ENCODE measurements at places on chromosomes 4 and X.

DNA sequence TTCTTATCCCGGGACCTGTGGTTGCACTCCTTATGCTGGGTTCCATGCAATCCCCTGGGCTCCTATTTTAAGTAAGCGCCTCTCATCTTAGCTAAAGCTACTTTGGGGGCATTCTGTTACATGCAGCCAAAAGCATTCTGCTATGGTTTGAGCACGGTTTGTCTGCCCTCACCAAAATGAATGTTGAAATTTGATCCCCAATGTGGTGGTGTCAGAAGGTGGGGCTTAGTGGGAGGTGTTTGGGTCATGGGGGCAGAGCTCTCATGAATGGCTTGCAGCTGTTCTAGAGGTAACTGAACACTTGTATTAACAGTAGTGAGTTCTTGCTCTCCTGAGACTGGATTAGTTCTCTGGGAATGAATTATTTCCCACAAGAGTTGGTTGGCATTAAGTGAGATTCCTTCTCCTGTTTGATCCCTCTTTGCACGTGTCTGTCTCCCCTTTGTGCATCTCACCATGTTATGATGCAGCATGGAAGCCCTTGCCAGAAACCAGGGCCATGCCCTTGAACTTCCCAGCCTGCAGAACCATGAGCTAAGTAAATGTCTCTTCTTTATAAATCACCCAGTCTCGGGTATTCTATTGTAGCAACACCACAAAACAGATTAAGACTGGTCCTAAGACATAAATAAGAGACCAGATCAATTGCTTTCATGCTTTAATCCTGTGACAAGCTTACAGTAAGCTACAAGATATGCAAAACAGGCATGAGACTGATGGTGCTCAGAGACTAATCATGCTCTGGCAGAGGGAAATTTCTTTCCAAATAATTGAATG lies 141.8 kb downstream of the TSPAN5 start:
- peak; percentile 34 for DNase-seq

GRCh38 chr4:179521952-179522351 lies 2079.7 kb upstream of the AGA start:
- DNase-seq, result no peak

DNA sequence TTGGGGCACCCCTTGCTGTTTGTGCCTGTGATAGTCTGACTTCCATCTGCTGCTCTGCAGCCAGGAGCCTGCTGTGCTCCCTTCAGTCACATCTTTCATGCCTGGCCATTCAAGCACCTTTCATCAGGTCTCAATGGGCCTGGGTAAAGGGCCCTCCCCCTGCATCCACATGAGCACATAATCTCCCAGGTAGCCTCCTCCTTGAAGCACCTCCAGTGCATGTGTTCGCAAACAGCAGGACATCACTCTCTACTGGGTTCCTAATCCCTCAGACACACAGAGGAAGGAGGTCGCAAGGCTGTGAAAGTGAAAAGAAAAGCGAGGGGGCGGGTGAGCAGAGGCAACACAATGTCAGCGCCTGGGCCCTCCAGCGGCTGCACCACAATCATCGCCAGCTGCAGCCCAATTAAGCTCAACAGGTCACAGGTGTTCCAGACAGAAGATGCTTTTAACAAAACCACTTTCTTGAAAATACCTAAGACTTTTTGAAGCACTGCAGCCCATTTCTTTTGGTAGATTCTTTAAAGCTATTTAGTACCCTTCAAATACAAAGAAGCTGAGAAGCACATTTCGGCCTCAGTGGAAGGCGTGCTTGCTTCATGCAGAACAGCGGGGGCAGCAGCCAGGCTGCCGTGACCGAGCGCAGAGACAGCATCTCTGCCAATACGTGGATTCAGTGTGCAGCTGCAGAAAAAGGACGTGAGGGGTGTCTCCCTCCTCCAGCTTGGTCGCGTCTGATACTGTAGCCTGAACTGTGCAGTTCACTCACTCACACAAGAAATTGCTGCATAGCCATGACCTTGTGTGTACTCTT lies 92.2 kb upstream of the SPRY1 start:
- peak; percentile 95 for DNase-seq

- DNase-seq, result no peak
Measured at GRCh38 chr4:4667622-4668081, 125.8 kb upstream of the STX18 start.

DNA sequence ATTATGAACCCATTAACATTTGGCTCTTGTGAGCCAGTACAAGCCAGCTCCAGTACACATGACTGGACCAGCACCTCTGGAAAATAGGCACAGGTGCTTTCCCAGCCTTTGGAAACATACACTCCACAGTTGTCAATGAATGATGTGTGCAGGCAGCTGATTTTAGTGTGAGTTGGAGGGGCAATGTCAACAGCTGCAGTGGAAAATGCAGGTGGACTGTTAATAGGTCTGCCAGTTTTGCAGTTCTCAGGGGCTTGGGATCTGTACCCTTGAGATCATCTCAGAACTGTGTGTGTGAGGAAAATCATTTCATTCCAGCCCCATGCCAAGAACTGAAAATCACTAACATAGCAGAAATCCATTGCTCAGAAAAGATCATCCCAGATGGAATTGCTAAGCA lies 81.7 kb upstream of the CHRDL1 start:
- no peak for DNase-seq

DNA sequence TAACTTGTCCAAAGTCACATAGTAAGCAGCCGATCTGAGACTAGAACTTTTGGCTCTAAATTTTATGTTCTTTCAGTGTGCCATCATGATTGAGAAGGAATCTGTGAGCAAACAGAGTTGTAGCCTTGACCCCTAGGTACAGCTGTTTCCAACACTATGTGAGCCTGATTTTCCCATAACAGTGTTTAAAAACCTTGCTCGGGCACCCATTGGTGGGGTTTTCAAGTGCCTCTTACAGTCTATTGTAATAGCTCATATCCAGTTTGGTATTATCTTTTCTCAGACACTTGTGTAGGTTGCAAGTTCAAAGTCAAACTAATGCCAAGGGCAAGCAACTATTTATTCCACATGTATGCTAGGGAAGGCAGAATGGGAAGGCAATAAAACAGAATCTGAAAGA lies 467.9 kb downstream of the INPP4B start:
- DNase-seq, result no peak

DNA sequence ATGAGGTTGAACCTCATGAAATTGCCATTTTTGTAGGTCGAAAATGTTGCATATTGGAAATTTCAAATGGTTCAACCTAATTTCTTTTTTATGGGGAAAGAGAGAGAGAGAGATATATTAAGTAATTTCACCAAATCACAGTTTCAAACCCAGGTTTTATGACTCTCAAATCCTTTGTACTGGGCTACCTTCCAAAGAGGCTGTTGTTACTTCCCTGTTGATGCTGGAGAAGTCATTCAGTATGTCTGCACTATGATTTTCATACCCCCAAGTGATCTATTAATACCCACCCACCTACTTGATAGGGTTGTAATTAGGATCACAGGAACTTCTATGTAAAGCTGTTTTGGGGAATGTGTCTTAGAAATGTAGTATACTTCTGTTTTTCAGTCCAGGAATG lies 109.9 kb downstream of the ZNF330 start:
- DNase-seq, result peak; percentile 25

- no peak for DNase-seq
Measured at GRCh38 chr4:47954677-47955076, 40.3 kb upstream of the NFXL1 start.

DNA sequence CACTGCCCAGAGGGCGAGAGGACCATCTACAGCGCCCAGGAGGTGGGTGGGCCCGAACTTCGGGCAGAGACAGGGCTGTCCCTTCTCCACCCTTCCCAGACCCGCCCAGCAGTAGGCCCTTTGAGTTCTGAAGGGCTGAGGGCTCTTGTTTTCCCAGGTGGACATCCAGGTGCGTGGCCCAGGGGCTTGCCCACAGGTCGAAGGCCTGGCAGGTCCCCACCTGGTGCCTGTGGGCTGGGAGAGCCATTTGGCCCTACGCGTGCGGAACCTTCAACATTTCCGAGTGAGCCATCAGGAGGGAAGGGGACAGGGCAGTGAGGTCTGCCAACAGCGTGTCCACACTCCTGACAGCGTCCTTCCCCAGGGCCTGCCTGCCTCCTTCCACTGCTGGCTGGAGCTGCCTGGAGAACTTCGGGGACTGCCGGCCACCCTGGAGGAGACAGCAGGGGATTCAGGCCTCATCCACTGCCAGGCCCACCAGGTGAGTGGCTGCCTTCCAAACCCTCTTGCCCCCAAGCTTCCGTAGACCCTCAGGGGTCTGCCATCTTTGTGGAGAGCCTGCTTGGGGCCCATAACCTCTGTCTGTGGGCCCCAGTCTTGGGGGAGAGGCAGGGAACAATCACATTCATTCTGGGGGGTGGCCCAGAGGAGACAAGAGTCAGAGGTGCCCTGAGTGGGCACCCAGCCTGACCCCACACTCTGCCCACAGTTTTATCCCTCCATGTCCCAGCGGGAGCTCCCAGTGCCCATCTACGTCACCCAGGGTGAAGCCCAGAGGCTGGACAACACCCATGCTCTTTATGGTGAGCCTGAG lies 6.8 kb downstream of the PLXNB3 start:
- no peak for DNase-seq

DNA sequence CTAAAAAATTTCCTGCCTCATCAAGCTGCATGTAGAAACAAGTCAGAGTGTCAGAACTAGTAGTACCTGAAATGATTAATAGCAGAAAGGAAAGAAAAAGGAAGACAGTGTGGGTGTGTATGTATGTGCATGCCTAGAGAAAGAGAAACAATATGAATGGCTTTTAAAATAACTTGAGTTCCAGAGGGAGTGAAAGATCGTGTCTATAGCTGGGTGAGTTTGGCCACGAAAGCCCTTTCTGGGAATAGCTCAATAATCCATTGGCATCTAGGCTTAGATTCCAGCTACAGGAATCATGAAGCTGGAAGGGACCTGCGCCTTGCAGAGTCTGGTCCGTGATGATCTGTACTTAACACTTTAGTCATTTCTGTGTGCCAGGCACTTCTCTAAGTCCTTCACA lies 195.6 kb downstream of the RAPGEF2 start:
- no peak for DNase-seq

- no peak for DNase-seq
Measured at GRCh38 chr4:172858731-172859230, 309.8 kb upstream of the GALNT7 start.

GRCh38 chrX:16745659-16746058 lies 26.2 kb downstream of the SYAP1 start:
- DNase-seq, result no peak

DNA sequence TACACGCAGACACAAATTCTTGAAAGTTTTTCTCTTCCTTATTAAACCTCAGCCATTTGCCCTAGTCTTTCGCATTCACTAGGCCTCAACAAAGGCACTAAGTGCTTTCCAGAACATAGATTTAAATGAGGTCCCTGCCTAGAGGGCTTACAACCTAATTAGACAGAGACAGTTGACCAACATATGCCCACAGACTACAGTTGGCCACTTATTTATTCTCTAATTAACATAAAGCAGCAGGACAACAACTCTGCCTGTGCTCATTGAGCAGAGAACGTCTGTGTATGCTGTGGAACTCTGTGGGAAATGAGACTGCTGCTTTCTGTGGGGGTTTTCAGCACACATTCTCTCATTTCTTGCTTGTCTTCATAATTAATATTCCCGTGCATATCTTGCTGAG lies 303.0 kb upstream of the TACR3 start:
- DNase-seq, result peak; percentile 92

GRCh38 chr4:185247151-185247550 lies 37.8 kb downstream of the SNX25 start:
- DNase-seq, result no peak

- no peak for DNase-seq
Measured at GRCh38 chr4:67581208-67581857, 22.8 kb downstream of the STAP1 start.

DNA sequence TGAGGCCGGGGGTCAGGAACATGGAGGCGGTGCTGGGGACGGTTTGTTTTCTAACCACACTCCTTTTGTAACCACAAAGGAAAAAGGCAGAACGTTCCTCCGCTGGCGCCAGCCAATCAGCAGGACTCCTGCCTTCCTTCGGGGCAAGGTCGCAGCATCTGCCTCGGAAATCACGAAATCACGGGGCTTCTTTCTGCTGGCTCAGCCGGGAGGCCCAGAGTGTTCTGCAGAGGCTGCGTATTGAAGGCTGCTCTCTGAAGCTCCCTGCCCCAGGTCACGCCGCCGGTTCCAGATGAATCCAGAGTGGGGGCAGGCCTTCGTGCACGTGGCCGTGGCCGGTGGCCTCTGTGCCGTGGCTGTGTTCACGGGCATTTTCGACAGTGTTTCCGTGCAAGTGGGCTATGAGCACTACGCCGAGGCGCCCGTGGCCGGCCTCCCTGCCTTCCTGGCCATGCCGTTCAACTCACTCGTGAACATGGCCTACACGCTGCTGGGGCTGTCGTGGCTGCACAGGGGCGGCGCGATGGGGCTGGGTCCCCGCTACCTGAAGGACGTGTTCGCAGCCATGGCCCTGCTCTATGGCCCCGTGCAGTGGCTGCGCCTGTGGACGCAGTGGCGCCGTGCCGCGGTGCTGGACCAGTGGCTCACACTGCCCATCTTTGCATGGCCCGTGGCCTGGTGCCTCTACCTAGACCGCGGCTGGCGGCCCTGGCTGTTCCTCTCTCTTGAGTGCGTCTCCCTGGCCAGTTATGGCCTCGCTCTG lies 9.4 kb downstream of the TMEM187 start:
- DNase-seq, result no peak

- no peak for DNase-seq
Measured at GRCh38 chrX:103878466-103879122, 46.5 kb upstream of the RAB9B start.

- peak; percentile 57 for DNase-seq
Measured at GRCh38 chrX:107700317-107700774, 72.0 kb downstream of the PRPS1 start.

DNA sequence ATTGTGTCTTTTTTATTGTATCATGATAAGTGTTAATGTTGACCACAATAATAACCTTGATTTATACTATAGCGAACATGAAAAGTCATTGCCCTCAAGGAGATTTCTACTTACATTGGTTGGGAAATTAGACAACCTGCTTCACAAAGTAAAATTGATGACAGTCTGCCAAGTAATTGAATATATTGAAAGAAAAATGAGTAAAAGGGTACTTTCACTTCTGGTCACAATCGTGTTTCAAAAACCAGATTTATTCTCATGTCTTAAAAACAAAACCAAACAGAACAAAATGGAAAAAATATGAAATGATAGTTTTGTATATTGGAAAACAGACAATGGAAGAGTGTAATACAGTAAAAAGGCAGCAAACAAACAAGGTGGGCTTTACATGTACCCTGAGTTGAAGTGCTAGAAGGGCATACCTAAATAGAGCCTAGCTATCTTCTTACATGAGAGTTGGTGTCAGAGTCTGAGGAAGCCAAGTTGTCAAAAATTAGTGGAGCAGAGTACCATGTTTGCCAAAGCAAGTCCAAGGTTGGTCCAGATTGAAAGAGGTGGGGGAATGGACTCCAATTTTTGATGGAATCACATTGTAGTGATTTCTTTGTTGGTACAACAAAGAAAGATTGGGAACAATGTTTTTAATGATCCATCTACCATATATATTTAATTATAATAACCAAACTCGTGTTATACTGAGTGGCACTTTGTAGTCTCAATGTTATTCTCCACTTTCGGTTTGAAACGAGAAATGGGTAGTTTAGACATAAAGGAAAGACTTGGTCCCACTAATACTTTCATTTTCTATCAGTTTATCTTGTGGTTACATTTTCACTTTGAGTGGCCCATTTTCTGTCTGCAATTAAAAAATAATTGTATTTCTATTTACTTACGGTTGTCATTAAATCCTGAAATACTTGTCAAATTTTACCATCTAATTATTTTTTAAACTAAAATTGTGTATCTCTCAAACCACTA lies 775.6 kb downstream of the STIM2 start:
- DNase-seq, result no peak

- DNase-seq, result no peak
Measured at GRCh38 chr4:74219240-74219639, 61.3 kb downstream of the MTHFD2L start.

GRCh38 chrX:66684196-66684595 lies 45.3 kb upstream of the EDA2R start:
- DNase-seq, result no peak
